ENCODE measurements at places on chromosomes 7 and 10. TPM values are rescaled to one million over a fixed set of nuclear protein-coding genes. Genes with fewer than 3 reads are reported as not detected.

DNA sequence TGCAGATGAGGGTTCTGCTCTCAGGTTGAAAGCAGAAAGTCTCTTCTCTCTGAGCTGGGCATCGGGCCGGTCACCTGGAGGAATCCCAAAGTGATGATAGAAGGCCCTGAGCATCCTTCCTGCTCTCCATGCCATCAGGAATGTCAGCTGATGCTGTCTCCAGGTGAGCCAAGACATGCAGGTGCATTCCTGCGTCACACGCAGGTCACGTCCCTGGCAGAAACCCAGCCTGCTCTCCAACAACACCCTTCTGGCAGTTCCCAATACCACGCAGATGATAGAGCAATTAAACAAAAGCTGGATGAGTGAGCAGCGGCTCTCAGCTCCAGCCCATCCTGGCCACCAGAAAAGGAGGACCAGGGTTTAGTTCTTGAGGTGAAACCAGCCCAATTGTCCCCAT, 6.9 kb upstream of the WIPI2 start:
- no peak for DNase-seq

The NHLRC2 gene
- 28.4 TPM for total RNA-seq

DNA sequence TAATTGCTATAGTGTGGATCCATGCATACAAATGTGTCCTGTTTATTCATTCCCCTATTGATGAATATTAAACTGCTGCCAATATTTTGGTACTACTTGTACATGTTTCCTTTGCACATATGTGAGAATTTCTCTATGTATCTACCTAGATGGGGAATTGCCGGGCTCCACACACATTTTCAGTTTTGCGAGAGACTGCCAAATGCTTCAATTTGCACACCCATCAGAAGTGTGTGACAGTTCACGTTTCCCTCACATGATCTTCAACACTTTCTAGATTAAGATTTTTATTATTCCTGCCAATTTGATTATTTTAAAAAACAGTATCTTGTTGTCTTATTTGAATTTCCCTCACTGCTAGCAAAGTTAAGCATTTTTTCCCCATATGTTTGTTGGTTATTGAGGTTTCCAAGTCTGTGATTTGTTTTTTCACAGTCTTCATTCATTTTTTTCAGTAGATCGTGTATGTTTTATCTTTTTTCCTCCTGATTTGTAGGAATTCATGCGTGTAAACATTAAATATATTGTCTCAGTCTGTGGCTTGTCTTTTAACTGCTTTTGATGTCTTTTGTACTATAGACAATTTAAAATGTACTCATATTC, 2.4 kb upstream of the KLF14 start:
- DNase-seq, result no peak

- DNase-seq, result no peak
These were observed 28.7 kb downstream of the MALRD1 start for GRCh38 chr10:19077276-19077675.

The SLC18A3 gene
- total RNA-seq, result not detected

- no peak for DNase-seq
These were observed 48.2 kb downstream of the XPNPEP1 start for GRCh38 chr10:109875151-109875568.

GRCh38 chr7:39130274-39130673, 152.6 kb downstream of the POU6F2 start:
- no peak for DNase-seq

The STX1A gene
- 1.5 TPM for total RNA-seq

GRCh38 chr10:128570319-128570995, 444.2 kb upstream of the MKI67 start:
- no peak for DNase-seq

DNA sequence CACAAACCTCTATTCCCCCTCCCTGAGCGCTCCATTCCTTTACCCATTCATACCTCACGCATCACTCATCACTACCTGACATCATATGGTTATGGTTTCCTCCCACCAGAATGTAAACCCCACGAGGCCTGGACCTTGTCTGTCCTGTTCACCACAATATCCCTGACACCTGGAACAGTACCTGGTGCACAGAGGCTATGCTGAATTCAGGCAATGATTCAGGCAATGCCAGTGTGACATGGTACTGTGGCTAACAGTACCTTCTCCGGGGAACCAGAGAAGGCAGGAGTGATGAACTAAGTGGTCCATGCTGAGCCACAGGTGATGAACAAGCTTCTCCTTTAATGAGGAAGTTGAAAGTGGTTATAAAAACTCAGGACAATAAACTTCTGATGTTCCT, 202.5 kb upstream of the PLXNA4 start:
- no peak for DNase-seq

DNA sequence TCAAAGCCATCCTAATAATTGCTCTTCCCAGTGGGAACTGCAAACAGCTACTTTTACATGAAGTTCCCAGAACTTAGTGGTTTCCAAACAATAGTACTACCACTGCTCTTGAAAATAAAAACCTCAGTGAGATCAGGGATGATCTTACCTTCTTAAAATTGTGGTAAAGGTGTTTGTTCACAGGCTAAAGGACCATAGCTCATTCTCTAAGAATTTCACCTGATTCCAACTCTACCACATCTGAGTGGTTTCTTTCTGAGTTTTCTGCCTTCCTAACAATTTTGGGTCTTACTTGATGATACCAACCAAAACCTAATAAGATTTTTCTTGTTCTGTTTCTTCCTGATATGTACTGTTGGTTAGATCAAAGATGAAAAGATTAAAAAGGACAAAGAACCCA, 45.6 kb upstream of the AGBL3 start:
- DNase-seq, result no peak

DNA sequence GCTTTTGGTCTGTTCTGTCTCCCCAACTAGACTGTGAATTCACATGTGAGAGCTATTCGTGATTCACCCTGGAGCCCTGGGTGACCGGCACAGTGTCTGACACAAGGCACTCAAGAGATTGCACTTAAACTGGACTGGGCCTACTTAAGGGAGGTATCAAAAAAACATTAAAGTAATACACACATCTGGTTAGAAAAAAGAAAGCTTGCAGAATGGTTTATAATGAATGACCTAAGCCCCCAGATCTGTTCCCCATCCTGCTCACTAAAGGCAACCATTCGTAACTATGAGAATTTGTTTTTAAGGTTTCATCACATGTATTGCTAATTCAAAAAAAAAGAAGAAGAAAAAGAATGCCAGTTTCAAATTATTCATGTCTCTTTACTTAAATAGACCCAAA, 74.5 kb downstream of the DGKI start:
- DNase-seq, result no peak

The PRR15 gene
- total RNA-seq, result not detected

The KIF11 gene
- 1.4 TPM for total RNA-seq

GRCh38 chr10:58712982-58713381, 200.3 kb downstream of the BICC1 start:
- no peak for DNase-seq

DNA sequence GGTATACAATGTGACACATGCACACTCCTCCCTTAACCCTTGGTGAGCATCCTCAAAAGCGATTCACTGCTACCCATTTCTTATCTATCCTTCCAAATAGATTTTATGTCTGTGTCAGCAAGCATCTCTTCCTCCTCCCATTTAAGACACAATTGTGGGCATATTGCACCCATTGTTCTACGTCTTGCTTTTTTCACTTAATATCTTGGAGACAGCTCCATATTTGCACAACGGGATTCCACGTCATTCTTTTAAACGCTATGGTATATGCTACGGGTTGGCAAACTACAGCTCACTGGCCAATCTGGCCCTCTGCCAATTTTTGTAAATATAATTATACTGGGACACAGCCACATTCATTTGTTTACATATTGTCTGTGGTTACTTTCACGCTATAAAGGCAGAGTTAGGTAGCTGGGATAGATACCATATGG, 88.6 kb downstream of the RNF216 start:
- DNase-seq, result no peak

- peak; percentile 75 for DNase-seq
These were observed 173.4 kb downstream of the ZMYND11 start for GRCh38 chr10:308572-309085.

DNA sequence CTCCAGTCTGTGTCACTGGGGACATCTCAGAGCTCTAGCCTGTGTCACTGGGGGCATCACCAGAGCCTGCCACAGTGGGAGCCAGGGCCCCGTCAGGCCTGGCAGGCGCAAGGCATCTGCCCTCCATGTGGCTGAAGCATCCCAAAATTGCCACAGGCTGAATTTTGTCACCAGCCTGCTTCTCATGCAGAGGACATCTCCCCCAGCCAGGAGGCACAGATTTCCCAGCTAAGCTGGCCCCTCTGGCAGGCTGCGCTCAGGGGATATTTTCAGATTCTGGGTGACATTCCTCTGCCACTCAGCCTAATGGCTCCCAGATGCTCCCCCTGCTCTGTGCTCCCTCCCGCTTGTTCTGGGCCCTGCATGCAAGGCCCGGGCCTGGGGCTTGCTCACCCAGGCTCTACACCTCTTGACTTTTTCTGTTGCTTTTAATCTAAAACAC, 64.6 kb downstream of the COL13A1 start:
- DNase-seq, result no peak

GRCh38 chr7:2129323-2130095, 103.2 kb downstream of the MAD1L1 start:
- DNase-seq, result no peak

GRCh38 chr10:69387500-69387899, 29.2 kb downstream of the TACR2 start:
- no peak for DNase-seq

GRCh38 chr7:11623093-11623678, 208.8 kb downstream of the THSD7A start:
- DNase-seq, result no peak

- DNase-seq, result no peak
These were observed 20.3 kb upstream of the SHH start for GRCh38 chr7:155832581-155832981.

- DNase-seq, result peak; percentile 35
These were observed 20.5 kb downstream of the GPER1 start for GRCh38 chr7:1108264-1108920.

GRCh38 chr7:112414855-112415490, 35.3 kb upstream of the IFRD1 start:
- DNase-seq, result no peak

DNA sequence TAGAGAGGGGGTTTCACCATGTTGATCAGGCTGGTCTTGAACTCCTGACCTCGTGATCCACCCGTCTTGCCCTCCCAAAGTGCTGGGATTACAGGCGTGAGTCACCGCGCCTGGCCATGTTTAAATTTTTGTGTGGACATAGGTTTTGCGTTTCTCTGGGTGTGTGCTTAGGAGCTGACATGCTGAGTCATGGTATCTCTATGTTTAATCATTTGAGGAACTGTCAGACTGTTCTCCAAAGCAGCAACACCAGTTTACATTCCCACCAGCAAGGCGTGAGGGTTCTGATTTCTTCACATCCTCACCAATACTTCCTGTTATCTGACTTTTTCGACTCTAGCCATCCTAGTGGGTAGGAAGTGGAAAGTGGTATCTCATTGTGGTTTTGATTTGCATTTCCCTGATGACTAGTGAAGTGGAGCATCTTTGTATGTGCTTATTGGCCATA, 153.7 kb downstream of the DNAJB6 start:
- no peak for DNase-seq

GRCh38 chr7:521221-522070, 1.8 kb upstream of the PDGFA start:
- DNase-seq, result peak; percentile 50

The EPHB6 gene
- total RNA-seq, result 2.3 TPM

The MALSU1 gene
- total RNA-seq, result 36.7 TPM

The DNAJC30 gene
- 5.8 TPM for total RNA-seq

The ELFN1 gene
- total RNA-seq, result 5.4 TPM

DNA sequence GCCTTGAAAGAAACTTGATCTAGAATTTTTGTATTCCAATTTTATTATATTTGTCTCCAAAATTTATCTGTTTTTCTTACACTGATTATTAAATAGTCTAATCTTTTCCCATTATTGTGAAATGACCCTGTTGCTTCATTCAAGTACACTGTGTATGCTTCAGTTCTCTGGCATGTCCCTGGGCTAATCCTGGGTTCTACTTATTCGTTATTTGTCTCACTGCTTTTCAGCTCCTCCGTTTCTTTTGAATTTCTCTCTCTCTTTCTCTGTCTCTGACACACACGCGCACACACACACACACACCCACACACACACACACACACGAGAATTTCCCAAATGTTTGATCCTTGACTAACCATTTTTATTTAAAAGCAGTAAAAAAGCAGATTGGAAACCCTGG, 768.6 kb downstream of the NRG3 start:
- DNase-seq, result no peak

DNA sequence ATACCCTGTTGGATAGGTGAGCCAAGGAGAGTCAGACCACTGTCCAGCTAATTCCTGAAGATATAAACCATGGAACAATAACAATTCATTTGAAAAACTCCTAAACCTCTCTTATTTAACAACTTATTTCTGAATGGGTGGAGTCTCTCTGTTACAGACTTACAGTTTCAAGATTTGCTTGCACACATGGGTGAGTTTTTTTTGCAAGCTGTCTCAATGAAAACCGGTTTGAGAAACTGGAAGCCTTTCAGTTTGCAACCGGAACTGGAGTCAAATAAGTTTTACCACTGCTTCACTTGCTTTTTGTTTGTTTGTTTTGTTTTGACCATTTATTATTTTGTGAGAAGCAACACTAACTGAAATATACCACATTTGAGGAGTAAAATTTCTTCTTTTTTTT, 243.8 kb downstream of the MTERF1 start:
- DNase-seq, result no peak

The AVPI1 gene
- 15.8 TPM for total RNA-seq

DNA sequence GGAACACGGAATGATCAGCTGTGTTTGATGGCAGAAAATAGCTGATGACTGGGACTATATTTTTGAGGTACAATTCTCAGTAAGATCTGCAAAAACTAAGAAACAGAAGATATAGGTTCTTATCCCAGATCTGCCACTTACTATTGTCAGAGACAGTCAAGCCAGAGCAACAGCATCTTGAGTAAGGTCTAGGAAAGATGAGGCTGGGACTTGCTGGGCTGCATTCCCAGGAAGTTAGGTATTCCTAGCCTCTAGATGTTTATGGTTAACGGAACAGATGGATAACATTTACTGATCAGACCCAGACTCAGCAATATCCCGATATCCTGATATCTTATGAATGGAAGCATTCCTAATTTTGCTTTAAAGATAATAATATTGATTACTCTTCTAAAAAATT, 68.7 kb upstream of the DNAJB12 start:
- no peak for DNase-seq

The GPR85 gene
- total RNA-seq, result 0.25 TPM

The HBP1 gene
- 40.6 TPM for total RNA-seq

GRCh38 chr7:17523813-17524739, 225.6 kb downstream of the AHR start:
- peak; percentile 89 for DNase-seq

DNA sequence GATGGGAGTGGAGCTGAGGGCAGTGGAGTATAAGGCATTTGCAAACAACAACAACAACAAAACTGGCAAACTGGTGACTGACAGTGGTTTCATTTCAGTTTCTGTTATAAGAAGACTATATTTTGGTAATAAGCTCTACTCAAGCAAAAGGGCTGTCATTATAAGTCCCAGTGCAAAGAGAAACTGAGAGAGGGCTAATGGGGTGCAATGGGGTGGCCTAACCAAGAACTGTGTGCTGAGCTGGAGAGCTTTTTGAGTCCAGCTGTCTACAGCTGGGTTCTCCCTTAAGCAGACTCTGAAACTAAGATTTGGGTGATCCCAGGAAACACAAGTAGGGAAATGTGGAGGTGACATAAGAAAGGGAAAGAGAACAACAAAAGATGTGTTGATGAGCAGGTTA, 439.3 kb downstream of the ADRA2A start:
- no peak for DNase-seq

GRCh38 chr10:133141144-133141957, 18.7 kb upstream of the KNDC1 start:
- no peak for DNase-seq

GRCh38 chr10:43284341-43284910, 17.6 kb upstream of the RASGEF1A start:
- DNase-seq, result no peak

GRCh38 chr10:5291501-5292195, 73.1 kb upstream of the UCN3 start:
- DNase-seq, result peak; percentile 35

Measured in right lobe of liver (tissue), 6 donors.